Stimulated activated effector memory CD8-positive, alpha-beta T cell treated with anti-CD3 and anti-CD28 coated beads, Interleukin-12 subunit alpha, Interleukin-12 subunit beta, amount 100 ng/mL, for 72 hours (primary cell): ENCODE measurements at places on chromosomes 12 and 14.

GRCh38 chr14:31970744-31971143 is 106.4 kb upstream of the ARHGAP5 start:
- DNase-seq, result no peak

- no peak for DNase-seq
These were observed 46.6 kb upstream of the OAS1 start for GRCh38 chr12:112860181-112860580.

GRCh38 chr14:57656853-57657252 is 163.2 kb upstream of the CCDC198 start:
- no peak for DNase-seq

DNA sequence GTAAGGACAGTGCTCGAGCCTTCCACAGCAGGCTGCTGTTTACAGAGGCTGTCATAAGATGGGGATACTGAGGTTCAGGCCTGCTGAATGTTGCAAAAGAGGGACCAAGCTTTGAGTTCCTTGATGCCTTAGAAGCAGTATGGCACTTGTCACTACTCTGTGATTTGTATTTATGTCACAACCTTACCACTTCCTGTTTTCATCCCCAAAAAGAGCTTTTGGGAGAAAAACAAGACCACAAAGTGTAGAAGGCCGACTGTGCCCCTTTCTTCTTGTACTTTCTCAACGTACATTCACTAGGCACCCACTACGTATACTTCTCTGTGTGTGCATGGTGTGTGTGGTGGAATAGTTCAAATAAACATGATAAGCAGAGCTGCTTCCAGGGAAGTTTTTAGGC is 90.1 kb downstream of the DRAM1 start:
- no peak for DNase-seq

DNA sequence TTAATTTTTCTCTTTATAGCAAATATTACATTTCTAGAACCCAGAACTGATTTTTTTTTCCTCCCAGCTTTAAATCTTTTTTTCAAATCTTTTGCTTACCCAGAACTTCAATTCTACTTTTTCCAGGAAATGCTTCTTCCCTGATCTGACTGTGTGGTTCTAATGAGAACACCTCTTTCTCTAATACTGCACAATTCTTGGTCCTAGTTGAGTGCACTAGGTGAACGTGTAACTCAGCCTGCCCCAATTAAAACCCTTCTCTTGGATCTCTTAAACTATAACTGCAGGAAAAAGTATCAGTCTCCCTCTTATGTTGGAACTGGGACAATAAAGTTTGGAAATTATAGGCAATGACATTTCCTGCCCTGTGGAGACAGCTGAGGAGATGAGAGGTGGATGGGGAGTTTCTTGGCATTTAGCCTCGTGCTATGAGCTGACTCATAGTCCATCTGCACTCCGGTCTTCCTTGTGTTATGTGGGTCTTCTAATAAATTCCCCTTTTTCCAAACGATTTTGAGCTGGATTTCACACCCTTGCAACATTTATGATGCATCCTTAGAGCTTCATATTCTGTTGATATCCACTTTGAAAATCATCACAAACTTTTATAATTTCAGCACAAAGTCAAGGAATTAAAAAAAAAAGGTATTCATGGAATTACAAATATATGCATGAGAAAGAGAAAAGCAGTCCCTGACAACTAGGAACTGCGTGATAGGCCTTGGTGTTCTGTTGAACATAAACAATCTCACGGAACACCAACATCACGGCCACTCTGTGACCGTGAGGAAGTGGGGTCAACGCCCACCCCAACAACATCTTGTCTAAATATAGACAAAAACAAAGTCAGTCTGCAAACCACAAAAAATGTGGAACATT is 52.4 kb downstream of the BRMS1L start:
- DNase-seq, result no peak

DNA sequence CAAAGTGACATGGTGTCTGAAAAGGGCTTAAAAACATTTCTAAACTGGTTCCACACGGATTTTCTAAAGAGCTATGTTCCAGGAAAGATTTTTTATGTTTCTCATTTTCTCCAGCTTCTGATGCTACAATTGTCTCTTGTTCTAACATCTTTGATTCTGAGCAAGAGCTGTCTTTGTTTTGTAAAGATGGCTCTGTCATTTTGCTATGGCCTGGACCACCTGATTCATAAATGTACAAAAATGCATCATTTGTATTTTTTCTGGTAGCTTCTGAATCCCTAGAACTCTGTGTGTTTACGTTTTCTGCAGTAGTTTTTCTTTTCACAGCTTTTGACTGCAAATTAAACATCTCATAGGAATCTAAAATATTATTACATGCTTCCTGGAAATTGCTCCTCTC is 3.2 kb downstream of the MLH3 start:
- DNase-seq, result no peak

DNA sequence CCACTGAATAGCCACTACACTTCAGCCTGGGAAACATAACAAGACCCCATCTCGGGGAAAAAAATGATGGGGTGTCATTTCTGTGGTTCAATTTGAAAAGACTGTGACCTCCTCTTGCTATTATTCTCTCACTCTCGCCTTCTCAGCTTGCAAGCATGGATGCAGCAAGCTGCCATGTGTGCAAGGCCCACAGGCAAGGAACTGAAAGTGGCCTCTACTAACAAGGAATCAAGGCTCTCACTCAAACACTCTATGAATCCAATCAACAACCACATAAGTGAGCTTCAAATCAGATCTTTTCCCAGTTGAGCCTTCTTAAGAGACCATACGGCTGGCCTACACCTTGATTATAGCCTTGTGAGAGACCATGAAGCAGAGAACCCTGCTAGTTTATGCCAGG is 17.9 kb upstream of the DHRS7 start:
- DNase-seq, result no peak

DNA sequence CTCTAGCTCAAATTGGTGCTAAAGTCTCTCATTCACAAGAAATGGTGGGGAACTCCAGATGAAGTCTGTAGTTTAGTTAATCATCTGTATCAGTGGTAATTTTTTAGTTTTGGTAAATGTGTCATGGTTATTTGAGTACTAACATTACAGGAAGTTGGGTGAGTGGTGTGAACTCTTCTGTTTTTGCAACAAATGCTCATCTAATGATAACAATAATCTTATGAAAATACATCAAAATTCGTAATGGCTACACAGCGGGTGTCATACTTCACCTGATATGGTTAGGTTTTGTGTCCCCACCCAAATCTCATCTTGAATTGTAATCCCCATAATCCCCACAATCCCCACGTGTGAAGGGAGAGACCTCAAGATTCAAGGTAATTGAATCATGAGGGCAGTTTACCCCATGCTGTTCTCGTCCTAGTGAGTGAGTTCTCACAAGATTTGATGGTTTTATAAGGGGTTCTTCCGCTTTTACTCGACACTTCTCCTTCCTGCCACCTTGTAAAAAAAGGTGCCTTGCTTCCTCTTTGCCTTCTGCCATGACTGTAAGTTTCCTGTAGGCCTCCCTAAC is 209.3 kb upstream of the FOXN3 start:
- peak; percentile 75 for DNase-seq

DNA sequence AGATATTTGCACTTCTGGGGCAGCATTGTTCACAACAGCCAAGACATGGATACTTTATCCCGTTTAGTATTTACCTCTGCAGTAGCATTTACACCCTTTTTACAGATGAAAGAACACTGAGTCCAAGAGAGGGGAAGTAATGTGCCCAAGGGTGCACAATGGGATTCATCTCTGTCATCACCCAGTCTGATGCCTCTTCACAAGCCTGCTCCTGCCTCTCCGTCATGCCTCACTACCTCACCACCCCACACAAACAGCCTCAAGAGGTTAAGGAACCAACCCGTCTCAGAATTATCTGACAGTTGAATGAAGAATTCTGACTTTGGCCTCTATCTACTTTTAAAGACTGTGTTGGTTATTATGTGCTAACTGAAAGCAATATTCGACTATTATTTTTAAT is 368.4 kb downstream of the ATP23 start:
- no peak for DNase-seq

DNA sequence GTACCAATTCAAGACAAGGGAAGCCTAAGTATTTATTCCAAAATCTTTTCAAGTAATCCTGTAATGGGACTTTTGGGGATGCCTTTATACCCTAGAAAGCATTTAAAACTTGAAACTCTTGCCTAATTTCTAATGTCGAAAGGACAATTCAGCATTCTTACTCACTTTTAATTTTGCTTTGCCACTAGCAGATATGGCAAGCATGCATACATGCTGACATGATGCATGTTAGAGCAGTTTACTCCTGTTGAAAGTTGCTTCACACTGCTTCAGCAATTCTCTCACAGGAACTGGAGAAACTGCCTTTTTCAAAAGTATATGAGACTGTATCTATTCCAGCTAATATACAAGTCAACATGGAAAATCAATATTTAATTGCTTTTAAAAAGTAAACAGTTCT is 79.9 kb downstream of the TAOK3 start:
- no peak for DNase-seq

- no peak for DNase-seq
These were observed 2.5 kb downstream of the C12orf57 start for GRCh38 chr12:6946033-6946919.

GRCh38 chr14:57575482-57575881 is 81.8 kb upstream of the CCDC198 start:
- DNase-seq, result no peak

DNA sequence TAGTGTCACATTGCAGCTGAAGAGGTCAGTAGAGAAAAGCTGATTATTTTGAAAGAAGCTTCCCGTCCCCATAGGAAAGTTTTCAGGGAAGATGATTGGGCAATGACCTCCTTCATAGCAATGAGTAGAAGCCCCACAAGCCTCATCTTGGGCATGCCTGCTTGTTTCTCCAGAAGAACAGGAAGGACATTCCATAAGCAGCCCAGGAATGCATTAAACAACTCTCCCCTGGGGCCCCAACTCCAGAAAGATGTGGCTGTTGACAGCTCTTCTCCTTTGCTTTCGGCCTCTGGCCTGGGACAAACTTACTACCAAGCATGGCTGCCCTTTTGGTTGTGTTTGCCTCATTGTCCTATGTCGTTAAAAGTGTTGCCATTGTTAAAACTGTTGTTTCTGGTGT is 5.7 kb upstream of the VDR start:
- no peak for DNase-seq

DNA sequence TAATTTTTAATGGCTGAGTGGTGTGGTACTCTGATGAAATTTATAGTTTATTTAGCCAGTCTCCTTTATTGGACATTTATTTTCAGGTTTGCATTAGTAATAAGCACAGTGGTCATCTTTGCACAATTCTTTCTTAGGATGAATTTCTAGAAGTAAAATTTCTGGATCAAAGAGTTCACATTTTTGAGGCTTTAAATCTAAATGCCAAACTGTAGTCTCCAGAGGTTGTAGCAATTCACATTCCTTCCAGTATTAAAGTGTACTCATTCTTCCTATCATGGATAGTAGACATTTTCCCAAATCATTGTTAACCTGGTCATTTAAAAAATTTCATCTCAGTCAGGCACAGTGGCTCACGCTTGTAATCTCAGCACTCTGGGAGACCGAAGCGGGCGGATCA is 24.8 kb downstream of the SLC39A9 start:
- DNase-seq, result no peak

- no peak for DNase-seq
These were observed 47.7 kb downstream of the CYP46A1 start for GRCh38 chr14:99731547-99732435.

GRCh38 chr12:100345020-100345767 is 11.7 kb upstream of the SLC17A8 start:
- no peak for DNase-seq

- DNase-seq, result no peak
These were observed 50.7 kb downstream of the BCAT1 start for GRCh38 chr12:24898185-24898584.

DNA sequence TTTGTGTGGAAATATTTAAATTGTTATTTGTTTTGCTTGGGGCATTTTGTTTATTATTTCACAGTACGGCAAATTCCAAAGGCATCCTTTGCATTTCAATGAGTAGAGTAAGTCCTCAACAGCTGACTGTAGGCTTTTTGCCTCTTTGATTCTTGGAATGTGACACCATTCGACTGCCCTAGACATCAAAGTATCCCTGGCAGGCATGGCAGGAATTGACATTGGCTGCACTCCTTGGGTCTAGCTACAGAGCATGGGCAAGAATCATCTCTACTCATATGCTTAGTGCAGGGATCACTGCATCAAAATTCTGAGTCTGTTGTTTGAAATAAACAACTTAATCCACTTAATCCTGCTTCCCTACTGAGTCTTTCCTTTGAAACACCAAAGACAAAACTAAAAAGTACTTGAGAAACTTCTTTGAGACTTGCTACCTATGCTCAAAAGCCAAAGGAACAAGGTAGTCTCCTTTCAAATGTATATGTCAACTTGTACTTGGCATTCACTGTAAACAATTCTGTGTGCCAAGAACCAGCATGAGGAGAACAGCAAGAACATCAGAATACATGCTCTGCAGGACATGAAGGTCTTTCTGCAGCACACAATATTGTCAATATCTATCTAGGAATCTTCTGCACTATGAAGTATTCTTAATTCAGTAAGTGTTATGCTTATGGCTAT is 1569.0 kb upstream of the FLRT2 start:
- no peak for DNase-seq

GRCh38 chr14:61479746-61480502 is 158.5 kb downstream of the PRKCH start:
- DNase-seq, result no peak

DNA sequence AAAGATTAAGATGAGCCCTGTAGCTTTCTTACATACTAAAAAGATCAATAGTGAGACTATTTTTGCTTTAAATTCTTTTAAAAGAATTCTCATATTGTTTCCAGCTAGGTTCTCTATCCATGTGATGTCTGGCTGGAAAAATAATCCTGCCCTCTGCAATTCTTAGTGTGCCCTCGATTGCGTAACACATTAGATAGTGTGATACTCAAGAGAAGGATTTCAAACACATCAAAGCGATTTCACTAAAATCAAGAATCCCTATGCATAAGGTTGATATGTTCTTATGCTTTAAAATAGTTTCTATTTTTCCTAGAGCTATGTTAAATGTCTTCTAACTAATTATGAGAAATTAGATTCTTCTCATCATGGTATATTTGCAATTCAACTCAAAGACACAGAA is 127.3 kb upstream of the PLEKHA5 start:
- no peak for DNase-seq

- DNase-seq, result no peak
These were observed 540.5 kb downstream of the DIO2 start for GRCh38 chr14:79670811-79671210.

- no peak for DNase-seq
These were observed 1598.3 kb downstream of the AACS start for GRCh38 chr12:126663304-126664094.
